Activated CD4-positive, CD25-positive, alpha-beta regulatory T cell treated with anti-CD3 and anti-CD28 coated beads, Interleukin-2, amount 50 U/mL, for 72 hours (primary cell): ENCODE measurements at places on chromosomes 4 and X.

DNA sequence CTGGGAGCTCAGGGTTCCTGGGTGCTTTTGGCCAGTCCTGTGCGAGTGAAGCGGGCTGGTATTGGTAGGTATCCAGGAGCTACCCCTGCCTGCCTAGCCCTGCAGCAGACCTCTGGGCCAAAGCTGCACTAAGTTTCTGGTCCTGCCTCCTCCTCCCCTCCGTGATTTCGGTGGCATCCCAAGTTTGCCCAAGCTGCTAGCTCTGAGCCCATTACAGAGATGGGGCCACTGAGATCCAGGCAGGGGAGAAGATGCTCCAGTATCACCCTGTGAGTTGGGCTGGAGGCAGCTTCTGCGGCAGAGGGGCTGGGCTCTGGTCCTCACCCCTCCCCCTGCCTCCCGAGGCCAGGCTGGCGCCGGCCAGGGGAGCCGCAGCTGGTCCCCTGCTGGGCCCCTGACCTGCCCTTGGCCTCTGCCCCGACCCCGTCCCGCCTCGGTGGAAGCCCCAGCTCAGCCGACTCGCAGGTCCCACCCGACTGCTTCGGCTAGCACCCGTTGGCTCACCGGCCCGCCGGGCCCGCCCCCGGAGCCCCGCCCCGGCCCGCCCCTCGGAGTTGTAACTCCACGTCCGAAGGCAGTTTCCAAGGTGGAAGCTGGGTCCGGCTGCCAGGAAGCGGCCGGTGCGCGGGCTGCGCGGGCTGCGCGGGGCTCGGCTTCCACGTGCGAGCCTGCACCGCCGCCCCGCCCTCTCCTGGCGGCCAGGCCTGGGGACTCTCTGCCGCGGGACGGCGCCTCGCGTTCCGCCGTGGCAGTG is at the start of gene DUSP9:
Gene DUSP9, plus strand, starts transcription at position 584 of the 754 bp plus-strand sequence. CDS start 751 bp downstream, outside the sequence.
- no peak for DNase-seq

GRCh38 chrX:153414856-153415510 is 3.7 kb downstream of the ZFP92 start:
- DNase-seq = no peak

DNA sequence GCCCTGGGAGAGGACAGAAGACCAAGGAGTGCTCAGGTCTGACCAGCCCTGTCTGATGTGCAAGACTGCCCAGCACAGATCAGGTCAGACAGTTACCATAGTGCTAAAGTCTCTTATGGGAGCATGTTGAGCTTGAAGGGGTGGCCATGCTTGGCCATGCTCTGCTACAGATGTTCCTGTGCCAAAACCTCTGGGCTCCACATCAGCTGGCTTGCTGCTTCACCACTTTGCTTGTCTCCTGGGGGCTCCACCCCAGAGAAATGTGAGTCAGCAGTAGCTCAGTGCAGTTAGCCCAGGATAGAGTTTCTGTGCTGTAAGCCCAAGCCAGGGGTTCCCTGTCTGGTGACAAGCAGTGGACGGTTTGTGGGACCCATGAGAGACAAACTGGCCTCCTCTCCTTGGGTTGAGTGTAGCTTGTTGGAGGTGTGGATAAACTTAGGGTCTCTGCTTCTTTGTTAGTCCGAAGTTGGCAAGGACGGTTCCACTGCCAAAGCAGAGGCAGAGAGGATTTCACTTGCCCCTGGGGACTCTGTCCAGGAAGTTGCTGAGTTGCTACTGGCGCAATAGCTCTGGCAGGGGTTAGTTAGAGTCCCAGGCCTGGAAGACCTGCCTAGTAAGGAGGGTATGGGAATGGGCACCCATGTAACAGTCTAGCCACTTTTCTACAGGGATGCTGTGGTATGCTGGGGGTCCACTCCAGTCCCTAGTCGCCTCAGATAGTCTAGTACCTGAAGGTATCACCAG is 8.7 kb upstream of the TMSB15C start:
- DNase-seq = no peak

- no peak for DNase-seq
Measured at GRCh38 chr4:182504463-182504862, 261.3 kb downstream of the TENM3 start.

DNA sequence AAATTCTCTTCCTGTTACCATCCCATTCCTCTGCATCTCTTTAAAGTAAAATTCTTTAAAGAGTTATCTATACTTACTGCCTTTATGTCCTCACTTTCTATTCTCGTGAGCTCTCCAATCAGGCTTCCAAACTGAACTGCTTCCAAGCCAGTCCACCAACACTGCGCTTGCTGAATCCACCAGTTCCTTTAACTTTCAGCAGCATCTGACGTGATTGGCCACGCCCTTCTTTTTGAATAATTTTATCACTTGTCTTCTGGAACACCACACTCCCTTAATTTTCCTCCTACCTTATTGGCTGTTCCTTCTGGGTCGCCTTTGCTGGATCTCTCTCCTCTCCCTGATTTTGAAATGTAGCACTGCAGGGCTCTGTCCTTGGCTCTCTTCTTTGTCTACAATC is at the start of gene KIAA1210:
Gene KIAA1210, minus strand, starts transcription at position 163 of the 400 bp plus-strand sequence. CDS start 4,170 bp downstream, outside the sequence.
- no peak for DNase-seq
